Activated T-helper 2 cell treated with anti-CD3 and anti-CD28 coated beads, Interferon-gamma antibody, Interleukin-2, Interleukin-4, amounts not matched to agents 10 μg/mL and 5 μg/mL and 100 μg/mL, durations not matched to agents 14 hours and 24 hours and 36 hours (primary cell): ENCODE measurements at places on chromosomes 7 and 10. TPM values are rescaled to one million over a fixed set of nuclear protein-coding genes. Genes with fewer than 3 reads are reported as not detected.
A peak's percentile ranks its signal among the peaks of the same experiment; 100 is the strongest.

GRCh38 chr10:91460681-91461080 is 50.5 kb downstream of the HECTD2 start:
- peaks cover 3% of the 10 kb centered on the region for H3K36me3 ChIP-seq
- DNase-seq = no peak
- no peak overlapping the region for H3K27ac ChIP-seq
- no peaks in the 10 kb centered on the region for H3K27me3 ChIP-seq
- peaks cover 3% of the 10 kb centered on the region for H3K4me1 ChIP-seq

- no peak for DNase-seq
- H3K4me1 ChIP-seq = peaks cover 1% of the 10 kb centered on the region
- H3K4me3 ChIP-seq = no peak overlapping the region
- H3K36me3 ChIP-seq = no peaks in the 10 kb centered on the region
- H3K27ac ChIP-seq = no peak overlapping the region
- peaks cover 18% of the 10 kb centered on the region for H3K27me3 ChIP-seq
Observed at GRCh38 chr10:22997096-22997495, 69.2 kb downstream of the ARMC3 start.

GRCh38 chr7:50828801-50829200 is 46.1 kb upstream of the GRB10 start:
- no peak for DNase-seq
- no peak overlapping the region for H3K27ac ChIP-seq
- H3K36me3 ChIP-seq = no peaks in the 10 kb centered on the region

DNA sequence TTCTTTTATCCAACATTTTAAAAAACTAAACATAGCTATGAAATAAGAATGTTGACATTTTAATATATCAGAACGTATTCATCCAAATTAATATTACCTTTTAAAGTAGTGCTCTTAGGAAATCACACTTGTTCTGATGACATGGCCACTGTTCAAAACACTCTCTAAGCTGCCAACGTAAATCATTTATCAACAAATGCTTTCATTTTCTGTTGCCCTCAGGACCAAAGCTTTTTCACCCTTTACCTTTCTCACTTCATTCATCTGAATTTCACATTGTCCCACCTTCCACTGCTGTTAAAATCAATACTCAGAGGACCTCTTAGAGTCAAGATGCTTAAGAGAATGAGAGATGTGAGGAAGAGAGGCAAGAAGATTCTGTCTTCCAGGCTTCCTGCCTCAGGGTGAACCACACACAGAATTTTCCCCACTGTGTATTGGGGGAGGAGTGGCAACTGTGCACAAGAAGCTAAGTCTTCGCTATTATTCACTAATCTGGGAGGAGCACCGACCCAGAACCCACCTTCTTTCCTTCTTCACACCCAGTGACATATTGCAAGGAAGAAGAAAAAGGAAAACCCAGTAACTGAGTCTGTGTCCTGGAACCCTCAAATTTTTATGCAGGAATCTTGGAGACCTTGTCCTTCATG is 21.0 kb downstream of the HIBADH start:
- H3K4me1 ChIP-seq = peaks cover 7% of the 10 kb centered on the region
- no peaks in the 10 kb centered on the region for H3K27me3 ChIP-seq
- H3K36me3 ChIP-seq = peaks cover 16% of the 10 kb centered on the region
- no peak overlapping the region for H3K4me3 ChIP-seq
- no peak overlapping the region for H3K27ac ChIP-seq

GRCh38 chr10:124565565-124566221 is 104.1 kb downstream of the LHPP start:
- DNase-seq = no peak
- H3K27me3 ChIP-seq = no peaks in the 10 kb centered on the region
- H3K36me3 ChIP-seq = no peaks in the 10 kb centered on the region
- H3K4me3 ChIP-seq = no peak overlapping the region

DNA sequence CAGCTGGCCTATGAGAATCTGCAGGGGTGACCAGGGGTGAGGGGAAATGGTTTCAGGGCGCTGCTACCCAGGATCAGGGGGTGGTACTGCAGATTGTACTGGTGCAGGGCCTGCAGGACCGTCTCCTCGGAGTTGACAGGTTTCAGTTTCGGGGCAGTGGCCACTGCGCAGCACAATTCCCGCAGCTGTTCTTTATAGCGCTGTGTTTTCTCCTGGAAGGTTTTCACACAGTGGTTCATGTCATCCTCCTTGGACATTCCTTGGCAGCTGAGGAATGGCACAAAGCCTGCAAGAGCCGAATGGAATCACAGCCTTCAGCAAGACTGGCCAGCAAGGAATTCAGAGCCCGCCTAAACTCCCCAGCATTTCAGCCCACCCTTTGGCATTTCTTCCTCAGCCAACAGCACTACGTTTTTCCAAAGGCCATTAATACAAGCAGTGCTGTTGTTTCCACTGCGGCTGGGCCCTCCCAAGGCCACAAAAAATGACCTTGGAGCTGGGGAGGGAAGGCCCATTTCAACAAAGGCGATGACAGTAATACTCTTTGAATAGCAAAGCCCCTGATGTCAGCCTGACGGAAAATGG is 44.9 kb downstream of the PNLIPRP2 start:
- no peaks in the 10 kb centered on the region for H3K36me3 ChIP-seq
- peaks cover 2% of the 10 kb centered on the region for H3K27me3 ChIP-seq
- H3K4me1 ChIP-seq = no peaks in the 10 kb centered on the region
- H3K4me3 ChIP-seq = no peak overlapping the region
- DNase-seq = no peak

GRCh38 chr10:114720685-114721278 is 62.7 kb upstream of the ABLIM1 start:
- H3K27ac ChIP-seq = no peak overlapping the region
- no peaks in the 10 kb centered on the region for H3K4me1 ChIP-seq
- H3K27me3 ChIP-seq = peaks cover 30% of the 10 kb centered on the region
- no peak for DNase-seq
- no peaks in the 10 kb centered on the region for H3K36me3 ChIP-seq

GRCh38 chr7:93442478-93443224 is 131.9 kb downstream of the CALCR start:
- no peak overlapping the region for H3K27ac ChIP-seq
- H3K27me3 ChIP-seq = no peaks in the 10 kb centered on the region
- H3K4me1 ChIP-seq = no peaks in the 10 kb centered on the region
- peak; percentile 14 for DNase-seq

- H3K4me3 ChIP-seq = no peak overlapping the region
- DNase-seq = no peak
- H3K27me3 ChIP-seq = no peaks in the 10 kb centered on the region
- no peak overlapping the region for H3K27ac ChIP-seq
Observed at GRCh38 chr7:75621124-75621523, 117.6 kb downstream of the HIP1 start.

GRCh38 chr10:118769898-118770600 is 15.3 kb upstream of the CACUL1 start:
- no peak overlapping the region for H3K27ac ChIP-seq
- no peaks in the 10 kb centered on the region for H3K4me1 ChIP-seq
- H3K36me3 ChIP-seq = no peaks in the 10 kb centered on the region
- H3K4me3 ChIP-seq = no peak overlapping the region
- no peaks in the 10 kb centered on the region for H3K27me3 ChIP-seq
- DNase-seq = no peak

DNA sequence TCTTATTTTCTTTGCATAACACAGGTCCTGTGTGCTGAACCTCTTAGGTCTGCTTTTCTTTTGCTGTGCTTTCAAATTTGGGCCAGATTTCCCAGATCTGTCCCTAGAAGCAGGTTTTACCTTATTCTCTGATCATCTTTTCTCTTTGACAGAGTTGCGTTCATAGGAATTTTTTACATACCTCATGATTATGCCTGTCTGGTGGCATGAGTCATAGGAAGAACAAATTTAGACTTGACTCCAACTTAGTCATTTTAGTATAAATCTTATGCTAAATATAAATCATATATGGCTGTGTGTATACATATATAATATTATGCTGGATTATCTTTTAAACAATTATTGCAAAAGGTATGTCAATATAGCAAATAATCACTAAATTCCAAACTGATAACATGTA is 1038.9 kb downstream of the GRM8 start:
- H3K4me3 ChIP-seq = no peak overlapping the region
- H3K27ac ChIP-seq = no peak overlapping the region
- no peaks in the 10 kb centered on the region for H3K4me1 ChIP-seq
- no peaks in the 10 kb centered on the region for H3K36me3 ChIP-seq
- DNase-seq = no peak

DNA sequence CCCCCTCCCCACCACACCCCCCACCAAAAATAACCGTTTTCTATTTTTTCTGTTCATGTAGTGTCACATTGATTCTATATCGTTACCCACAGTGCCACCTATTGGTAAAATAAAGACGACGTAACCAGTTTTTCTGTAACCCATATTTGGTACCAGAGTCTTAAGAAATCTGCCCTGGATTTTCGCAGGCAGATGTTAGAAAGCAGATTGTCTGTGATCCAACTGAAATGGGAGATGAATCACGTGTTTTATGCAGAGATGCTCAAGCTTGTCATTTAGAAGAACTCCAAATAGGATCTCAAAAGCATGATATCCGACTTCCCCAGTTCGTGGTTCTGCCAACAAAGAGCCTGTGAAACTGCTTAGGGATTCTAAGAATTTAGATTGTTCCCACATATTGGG is 261.1 kb upstream of the CSTF2T start:
- H3K27me3 ChIP-seq = peaks cover 17% of the 10 kb centered on the region
- H3K4me1 ChIP-seq = no peaks in the 10 kb centered on the region
- no peaks in the 10 kb centered on the region for H3K36me3 ChIP-seq

GRCh38 chr10:102413806-102414561 is 4.6 kb downstream of the PSD start:
- H3K4me1 ChIP-seq = peaks cover 24% of the 10 kb centered on the region
- DNase-seq = no peak
- peaks cover 39% of the 10 kb centered on the region for H3K27me3 ChIP-seq
- H3K36me3 ChIP-seq = no peaks in the 10 kb centered on the region
- H3K27ac ChIP-seq = no peak overlapping the region

GRCh38 chr7:94355454-94355853 is 39.2 kb upstream of the COL1A2 start:
- H3K36me3 ChIP-seq = no peaks in the 10 kb centered on the region
- DNase-seq = no peak
- no peaks in the 10 kb centered on the region for H3K27me3 ChIP-seq

DNA sequence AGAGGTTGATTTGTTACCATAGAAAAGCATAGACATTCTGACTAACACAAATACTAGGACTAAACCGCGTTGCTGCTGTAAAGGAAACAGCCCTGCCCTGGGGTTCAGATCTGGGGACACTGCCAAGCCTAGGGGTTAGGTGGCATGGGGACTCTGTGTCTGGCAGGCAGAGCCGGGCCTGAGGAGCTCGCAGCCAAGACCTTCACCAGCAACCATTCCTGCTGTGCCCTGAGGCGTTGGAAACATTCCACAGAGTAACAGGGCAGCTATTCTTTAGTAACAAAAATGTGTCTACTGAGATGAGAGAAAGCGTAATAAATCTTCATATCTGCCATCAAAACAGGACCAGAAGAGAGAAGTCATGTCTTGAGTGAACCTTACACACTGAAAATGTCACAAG is 280.5 kb downstream of the POM121L12 start:
- H3K27ac ChIP-seq = no peak overlapping the region
- no peaks in the 10 kb centered on the region for H3K27me3 ChIP-seq
- H3K36me3 ChIP-seq = no peaks in the 10 kb centered on the region
- no peak overlapping the region for H3K4me3 ChIP-seq

GRCh38 chr7:44103923-44104859 is at the start of gene AEBP1:
Gene AEBP1, plus strand, starts transcription at chr7:44104345. Its CDS starts 321 bp downstream, at chr7:44104666.
- H3K36me3 ChIP-seq = peaks cover 3% of the 10 kb centered on the region
- peaks cover 11% of the 10 kb centered on the region for H3K4me1 ChIP-seq
- peak within 1 kb of the TSS; percentile 38 for H3K27ac ChIP-seq

GRCh38 chr7:92817398-92817797 is 19.0 kb downstream of the CDK6 start:
- H3K4me1 ChIP-seq = peaks cover 67% of the 10 kb centered on the region
- H3K27me3 ChIP-seq = no peaks in the 10 kb centered on the region
- no peak for DNase-seq

GRCh38 chr10:132299371-132300336 is 8.1 kb downstream of the STK32C start:
- no peaks in the 10 kb centered on the region for H3K4me1 ChIP-seq
- no peak overlapping the region for H3K27ac ChIP-seq
- H3K36me3 ChIP-seq = no peaks in the 10 kb centered on the region
- no peak overlapping the region for H3K4me3 ChIP-seq
- H3K27me3 ChIP-seq = peaks cover 2% of the 10 kb centered on the region

DNA sequence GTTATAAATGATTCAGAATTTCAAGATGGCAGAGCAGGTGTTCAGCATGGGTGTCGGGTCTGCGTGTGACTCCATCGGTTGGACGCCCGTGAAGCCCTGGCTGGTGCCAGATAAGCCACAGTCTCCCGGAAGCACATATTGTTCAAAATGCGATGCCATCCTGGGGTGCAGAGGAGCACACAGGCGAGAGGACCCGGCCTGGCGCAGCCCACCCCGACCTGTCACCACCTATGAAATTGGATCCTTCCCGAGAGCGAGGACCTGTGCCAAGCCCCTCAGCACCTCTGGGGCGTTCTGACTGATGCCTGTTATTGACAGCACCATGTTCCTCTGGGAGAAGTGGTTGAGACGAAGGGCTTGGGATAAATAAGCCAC is 110.1 kb downstream of the ACTR3B start:
- no peaks in the 10 kb centered on the region for H3K36me3 ChIP-seq
- DNase-seq = no peak
- no peak overlapping the region for H3K4me3 ChIP-seq
- no peak overlapping the region for H3K27ac ChIP-seq

DNA sequence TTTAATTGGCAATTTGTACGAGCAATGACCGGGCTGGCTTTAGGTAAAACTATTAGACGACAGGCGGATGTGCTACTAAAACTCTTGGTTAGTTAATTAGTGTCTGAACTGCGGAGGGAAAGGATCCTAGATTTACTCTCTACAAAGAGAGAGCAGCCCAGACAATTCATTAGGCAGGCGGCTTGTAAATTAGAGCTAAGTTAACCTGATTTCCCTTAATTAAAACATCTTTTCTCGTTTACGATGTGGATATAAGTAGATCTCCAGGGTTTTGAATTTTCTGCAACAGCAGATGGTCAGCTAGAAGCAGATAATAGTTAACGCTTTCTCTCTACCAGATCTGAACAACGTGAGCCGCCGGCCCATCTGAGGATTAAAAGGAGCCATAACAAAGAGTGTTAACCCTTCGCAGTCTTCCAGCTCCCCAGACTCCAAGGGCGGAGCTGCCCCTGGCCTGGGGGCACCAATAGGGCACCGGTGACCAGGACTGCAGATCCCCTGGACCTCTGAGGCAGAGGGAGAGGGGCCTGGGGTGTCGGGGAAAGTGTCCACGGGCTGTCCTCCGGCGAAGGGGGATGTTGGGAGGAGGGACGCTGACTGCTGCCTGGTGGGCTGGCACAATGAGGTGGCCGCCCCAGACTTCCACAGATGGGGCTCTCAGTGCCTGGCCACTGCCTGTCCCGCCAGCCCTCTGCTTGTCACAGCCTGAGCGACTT is 6.3 kb upstream of the UNCX start:
- no peak for DNase-seq
- H3K4me1 ChIP-seq = no peaks in the 10 kb centered on the region
- no peak overlapping the region for H3K4me3 ChIP-seq
- no peak overlapping the region for H3K27ac ChIP-seq
- H3K27me3 ChIP-seq = peaks cover 57% of the 10 kb centered on the region

Gene CH25H
- not detected in 2 replicates for total RNA-seq

Gene SLC18A3
- 0.18 and 0.32 TPM in 2 replicates for total RNA-seq

Gene LRRC61
- total RNA-seq = 22.7 and 25.8 TPM in 2 replicates

Gene ODAD2
- total RNA-seq = not detected in 2 replicates

Gene ANTXRL
- total RNA-seq = not detected in 2 replicates

Gene KIAA1217
- total RNA-seq = 0.41 and 0.62 TPM in 2 replicates

Gene AKR1C8
- not detected in 2 replicates for total RNA-seq

Gene RPEL1
- total RNA-seq = not detected in 2 replicates

Gene ZNF736
- total RNA-seq = 17.6 and 20.6 TPM in 2 replicates

Gene UBE3C
- total RNA-seq = 84.9 and 85.7 TPM in 2 replicates

Gene CTTNBP2
- not detected in 2 replicates for total RNA-seq
